Head of caudate nucleus (tissue), 42 donors: ENCODE measurements at places on chromosomes 6 and 20.

DNA sequence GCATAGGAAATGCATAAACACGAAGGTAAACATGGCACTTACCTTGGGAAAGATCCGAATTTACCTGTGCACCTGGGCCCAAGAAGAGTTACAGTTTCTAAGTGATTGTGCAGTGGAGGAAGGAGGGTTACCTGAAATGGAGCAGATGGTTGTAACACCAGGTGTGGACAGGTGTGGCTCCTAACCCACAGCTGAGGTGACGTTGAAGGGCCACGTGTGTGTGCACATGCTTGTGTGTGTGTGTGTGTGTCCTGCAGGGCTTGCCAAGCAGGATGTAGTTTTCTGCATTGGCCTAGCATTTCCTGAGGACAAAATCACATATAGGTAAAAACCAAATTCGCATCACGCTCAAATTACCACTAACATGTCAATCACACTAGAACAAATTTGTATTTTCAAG is 240.8 kb downstream of the ANKRD60 start:
- DNase-seq = no peak

DNA sequence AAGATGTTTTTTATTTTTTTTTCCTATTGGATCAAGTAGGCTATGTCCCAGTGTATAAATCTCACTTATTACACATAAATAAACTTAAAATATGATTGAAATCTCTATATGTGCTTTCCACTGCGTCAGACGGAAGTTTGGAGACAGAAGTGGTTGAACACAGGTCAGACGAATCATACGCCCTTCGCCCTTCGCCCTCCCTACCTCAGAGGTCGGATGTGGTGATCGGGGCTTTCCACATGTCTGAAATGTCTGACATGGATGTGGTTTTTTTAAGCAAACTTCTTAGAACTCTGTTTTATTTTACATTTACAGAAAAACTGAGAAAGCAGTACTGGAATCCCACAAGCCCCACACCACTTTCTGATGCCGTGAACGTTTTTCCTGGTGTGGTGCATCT is 344.4 kb downstream of the THBS2 start:
- no peak for DNase-seq

GRCh38 chr6:143838395-143838794 is 4.7 kb upstream of the LTV1 start:
- DNase-seq = no peak

GRCh38 chr6:15864038-15864707 is 201.3 kb upstream of the DTNBP1 start:
- no peak for DNase-seq

DNA sequence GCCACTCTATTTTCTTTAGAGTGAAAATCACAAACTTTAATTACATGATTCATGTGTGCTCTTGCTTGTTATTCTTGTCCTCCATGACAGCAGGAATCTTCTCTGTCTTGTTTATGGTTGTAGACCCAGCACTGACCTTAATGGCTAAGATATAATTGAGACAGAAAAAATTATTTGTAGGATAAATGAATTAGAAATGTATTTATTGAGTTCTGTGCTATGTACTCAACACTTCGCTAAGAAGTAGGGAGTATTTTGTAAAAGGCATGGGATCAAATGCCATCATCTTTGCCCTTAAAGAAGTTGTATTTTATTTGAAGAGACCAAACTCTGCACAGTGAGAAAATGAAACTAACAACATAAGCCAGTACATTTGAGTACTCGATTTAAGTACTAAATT is 71.2 kb downstream of the CBLN4 start:
- no peak for DNase-seq

DNA sequence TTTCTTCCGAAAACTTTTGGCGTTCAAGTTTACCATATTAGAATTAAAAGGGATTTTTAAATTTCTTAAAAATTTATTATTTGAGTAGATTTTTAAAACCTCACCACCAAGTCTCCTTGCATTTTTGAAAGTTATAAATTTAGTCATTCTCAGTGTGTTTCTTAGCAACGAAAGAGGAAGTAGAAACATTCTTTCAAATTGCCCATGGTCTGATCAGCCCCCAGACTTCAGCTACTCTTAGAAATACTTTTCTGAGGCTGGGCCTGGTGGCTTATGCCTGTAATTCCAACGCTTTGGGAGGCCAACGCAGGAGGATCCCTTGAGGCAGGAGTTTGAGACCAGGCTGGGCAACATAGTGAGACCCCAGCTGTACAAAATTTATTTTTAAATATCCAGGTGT is 15.1 kb upstream of the RTF2 start:
- DNase-seq = no peak

DNA sequence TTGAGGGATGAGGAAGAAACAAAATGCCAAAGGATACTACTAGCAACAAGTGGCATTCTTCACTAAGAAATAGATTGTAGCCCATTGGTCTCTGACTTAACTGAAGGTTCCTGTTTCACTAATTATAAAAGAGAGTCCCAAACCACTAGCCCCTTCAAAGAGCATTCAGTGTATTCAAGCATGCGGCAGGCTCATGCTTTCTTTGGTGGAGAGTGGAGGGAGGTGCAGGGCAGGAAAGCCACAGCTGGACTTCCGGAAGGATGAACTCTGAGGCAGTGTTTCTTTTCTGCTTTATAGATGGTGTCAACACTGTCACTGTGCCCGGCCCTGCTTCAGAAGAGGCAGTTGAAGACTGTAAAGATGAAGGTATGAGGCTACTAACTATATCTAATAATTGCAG is 636.1 kb downstream of the KIF16B start:
- no peak for DNase-seq

GRCh38 chr6:90977513-90977912 is 390.6 kb upstream of the MAP3K7 start:
- DNase-seq = no peak

GRCh38 chr6:144266091-144266649 is 19.0 kb upstream of the UTRN start:
- DNase-seq = no peak

GRCh38 chr6:148242180-148242579 is 100.5 kb upstream of the SASH1 start:
- DNase-seq = no peak

DNA sequence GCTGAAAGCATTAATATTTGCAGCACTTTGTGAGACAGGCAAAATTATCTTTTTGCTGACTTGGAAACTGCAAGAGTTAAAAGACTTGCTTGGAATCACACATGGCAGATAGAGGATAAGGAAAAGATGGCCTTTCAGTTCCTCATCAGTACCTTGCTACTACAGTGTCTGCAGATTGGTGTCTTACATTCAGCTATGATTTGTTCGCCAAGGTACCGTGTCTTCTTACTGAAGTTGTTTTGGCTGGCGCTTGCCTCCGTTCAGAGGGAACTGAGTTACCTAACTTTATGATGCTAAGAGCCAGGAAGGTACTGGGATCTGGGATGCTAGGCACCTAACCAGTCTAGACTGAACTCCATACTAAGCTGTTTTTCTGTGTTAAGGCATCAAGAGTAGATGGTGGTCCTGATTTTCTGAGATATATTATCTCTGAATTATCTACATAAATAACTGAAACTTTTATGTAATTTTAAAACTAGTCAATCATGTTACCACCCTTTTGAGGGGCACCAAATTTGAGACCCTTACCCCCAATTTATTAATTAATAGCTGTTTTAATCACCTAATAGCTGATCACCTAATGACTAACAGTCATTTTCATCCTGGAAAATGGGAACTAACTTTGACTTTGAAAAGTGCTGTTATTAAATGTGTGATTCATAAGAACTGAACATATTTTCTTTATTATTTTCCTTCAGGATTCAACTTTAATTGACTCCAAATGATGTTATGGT is 2.5 kb downstream of the WTAP start:
- DNase-seq = no peak
